ENCODE measurements at places on chromosomes 7 and 10.

DNA sequence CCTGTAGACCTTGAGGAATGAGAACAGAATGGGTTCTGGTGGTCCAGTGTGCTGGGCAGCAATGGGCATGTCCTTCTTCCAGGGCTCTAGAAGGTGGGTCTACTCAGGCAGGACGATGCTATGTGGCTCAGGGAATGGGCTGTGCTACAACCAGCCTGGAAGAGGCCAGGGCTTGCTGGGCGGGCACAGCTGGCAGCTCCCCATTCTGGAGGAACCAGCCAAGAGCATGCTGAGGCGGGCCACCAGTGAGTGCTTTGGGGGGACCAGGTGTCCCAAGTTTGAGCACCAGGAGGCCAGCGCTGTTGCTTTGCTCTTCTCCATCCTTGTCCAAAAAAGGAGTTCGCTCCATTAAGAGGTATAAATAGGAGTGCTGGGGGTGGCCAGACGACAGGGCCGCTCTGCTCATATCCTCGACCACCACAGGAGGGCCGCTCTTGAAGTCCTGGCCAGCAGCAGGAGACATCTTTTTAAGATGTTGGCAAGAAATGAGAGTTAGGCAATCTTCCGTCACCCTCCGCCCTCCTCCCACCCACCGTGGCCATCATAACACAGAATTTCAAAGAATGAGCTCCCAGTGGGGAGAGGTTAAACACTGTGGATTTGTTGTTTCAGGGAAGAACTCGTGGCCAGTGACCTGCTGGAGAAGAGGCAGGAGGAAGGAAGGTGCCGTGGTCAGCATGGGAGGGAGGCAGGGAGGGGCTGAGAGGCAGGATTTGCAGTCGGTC lies 141.3 kb downstream of the GRK5 start:
- no peak for DNase-seq

GRCh38 chr7:152856351-152856750 lies 96.8 kb downstream of the ACTR3B start:
- no peak for DNase-seq

DNA sequence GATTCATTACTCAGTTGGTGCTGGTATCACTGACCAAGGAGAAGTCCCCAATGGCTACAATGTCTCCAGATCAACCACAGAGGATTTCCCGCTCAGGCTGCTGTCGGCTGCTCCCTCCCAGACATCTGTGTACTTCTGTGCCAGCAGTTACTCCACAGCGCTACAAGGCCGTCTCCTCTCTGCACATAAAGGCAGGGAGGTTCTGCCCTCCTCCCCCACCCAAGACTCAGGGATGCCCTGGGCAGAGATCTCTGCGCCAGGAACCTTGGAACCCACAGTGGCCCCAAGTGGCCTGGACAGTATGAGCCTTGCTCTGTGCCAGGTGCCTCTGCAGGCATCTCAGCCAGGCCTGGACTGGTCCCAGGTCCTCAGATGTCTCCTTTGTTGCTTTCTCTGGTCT lies 193.4 kb upstream of the PRSS58 start:
- no peak for DNase-seq

DNA sequence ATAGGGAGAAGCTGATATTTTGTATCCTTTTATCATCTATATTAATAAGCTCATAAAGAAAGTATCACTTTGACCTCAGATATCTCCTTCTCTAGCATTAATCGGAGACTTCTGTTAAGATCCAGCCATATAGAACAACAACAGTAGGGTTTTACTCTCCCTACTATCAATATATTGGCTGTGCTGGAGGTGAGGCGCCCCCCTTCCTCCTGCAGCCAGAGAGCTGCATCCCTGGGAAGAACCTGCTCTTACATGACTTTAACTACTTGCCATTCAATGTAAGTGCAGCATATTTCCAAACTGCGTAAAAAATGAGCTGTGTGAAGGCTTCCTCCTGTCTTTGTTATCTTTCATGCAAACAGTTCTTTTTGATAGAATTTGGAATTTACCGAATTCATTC lies 247.8 kb downstream of the SDK1 start:
- no peak for DNase-seq

DNA sequence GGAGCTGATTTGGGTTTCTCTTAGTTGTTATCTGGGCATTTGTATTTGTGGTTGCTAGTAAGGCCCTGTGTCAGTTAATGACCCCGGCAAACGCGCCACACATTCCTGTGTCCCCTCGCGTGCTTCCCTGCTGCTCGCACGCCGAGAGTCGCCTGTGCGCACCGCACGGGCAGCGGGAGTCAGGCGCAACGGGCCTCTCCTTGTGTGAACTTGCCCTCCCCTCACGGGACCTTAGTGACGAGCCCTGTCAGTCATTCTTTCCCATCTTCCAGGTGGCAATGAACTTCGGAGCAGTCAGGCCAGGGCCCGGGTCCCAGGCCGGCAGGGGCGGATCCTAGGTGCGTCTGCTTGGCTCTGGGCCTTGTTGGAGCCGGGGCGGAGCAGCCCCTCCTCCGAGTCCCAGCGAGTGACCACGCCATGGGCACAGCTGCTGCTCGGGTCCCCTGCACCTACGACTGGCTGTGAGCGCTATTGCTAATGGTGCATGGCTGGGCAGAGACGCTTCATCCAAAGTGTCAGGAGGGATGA lies 12.4 kb upstream of the PRKAR1B start:
- no peak for DNase-seq

- no peak for DNase-seq
Measured at GRCh38 chr10:123784646-123785045, 107.0 kb downstream of the CPXM2 start.

DNA sequence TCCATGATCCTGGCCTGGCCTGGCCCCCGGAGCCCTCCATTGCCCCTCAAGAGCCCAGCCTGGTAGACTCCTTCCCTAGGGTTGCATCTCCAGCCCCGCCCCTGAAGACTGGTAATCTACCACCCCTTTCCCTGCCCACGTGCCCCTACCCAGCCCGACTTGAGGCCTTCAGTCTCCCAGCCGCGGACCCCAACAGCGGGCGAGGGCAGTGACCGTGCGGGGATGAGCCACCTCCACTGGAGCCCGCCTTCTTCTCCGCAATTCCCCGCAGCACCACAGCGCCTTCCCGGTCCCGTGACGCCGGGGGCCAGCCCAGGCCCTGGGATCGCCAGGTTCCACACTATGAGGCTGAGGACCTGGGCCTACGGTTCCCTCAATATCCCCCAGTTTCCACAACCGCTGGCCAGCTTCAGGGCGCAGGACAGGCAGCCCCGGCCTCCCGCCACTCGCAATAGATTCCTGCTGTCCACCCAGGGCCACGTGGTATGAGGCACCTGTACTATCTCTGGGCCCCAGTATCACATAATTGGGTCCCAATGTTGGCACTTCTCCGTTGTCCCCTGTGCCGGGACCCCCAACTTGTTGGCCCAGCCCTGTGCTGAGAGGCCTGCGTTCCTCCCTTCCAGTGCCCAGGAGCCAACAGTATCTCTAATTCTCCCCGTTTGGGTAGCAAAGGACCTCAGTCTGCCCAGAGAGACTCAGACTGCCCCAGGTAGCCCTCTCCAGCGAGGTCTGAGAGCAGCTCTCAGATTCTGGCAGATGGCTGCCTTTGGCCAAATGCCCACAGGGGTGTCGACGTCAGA lies 1.1 kb upstream of the GPRIN2 start:
- no peak for DNase-seq

DNA sequence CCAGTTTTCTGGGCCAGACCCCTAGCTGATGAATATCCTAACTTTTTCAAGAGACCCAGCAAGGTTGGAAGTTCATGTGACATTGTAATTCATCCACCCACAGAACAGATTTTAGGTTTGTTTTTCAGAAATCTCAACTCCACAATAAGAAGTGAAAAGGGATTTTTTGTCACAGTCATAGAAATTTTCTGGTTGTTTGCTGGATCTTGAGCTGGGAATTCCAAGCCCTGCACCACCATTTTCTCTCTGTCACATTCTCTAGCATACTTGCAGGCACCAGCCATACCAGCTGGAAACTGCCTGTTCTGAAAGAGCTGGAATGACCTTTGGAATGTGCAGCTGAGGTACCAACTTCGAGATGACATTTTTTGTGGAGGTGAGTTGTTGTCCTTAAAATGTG lies 8.5 kb downstream of the TAS2R60 start:
- no peak for DNase-seq

- DNase-seq = no peak
Measured at GRCh38 chr10:84590327-84591193, 262.2 kb downstream of the CCSER2 start.

DNA sequence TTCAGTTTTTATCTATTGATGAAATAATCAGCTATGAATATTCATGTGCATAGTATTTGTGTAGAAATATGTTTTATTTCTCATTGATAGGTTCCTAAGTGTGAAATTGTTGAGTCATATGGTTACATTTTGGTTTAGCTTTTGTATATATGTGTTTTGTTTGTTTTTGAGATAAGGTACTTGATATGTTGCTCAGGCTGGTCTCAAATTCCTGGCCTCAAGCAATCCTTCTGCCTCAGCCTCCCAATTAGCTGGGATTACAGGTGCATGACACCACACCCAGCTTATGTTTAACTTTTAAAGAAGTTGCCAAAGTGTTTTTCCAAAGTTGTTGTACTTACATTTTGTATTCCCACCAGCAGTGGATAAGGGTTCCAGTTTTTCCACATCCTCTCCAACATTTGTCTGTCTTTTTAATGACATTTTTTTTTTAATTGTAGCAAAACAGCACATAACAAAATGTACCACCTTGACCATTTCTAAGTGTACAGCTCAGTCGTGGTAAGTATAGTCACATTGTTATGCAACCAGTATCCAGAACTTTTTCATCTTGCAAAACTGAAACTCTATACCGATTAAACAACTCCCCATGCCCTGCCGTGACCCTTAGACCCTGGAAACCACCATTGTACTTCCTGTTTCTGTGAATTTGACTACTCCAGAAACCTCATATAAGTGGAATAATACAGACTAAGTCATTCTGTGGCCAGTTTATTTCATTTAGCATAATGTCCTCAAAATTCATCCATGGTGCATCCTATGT lies 12.6 kb upstream of the UBE2D1 start:
- peak; percentile 22 for DNase-seq

- DNase-seq = peak; percentile 90
Measured at GRCh38 chr10:118914629-118915028, 114.9 kb upstream of the NANOS1 start.

GRCh38 chr10:59672150-59672875 lies 37.3 kb downstream of the SLC16A9 start:
- DNase-seq = no peak

- DNase-seq = no peak
Measured at GRCh38 chr10:28627102-28627501, 50.2 kb upstream of the BAMBI start.

DNA sequence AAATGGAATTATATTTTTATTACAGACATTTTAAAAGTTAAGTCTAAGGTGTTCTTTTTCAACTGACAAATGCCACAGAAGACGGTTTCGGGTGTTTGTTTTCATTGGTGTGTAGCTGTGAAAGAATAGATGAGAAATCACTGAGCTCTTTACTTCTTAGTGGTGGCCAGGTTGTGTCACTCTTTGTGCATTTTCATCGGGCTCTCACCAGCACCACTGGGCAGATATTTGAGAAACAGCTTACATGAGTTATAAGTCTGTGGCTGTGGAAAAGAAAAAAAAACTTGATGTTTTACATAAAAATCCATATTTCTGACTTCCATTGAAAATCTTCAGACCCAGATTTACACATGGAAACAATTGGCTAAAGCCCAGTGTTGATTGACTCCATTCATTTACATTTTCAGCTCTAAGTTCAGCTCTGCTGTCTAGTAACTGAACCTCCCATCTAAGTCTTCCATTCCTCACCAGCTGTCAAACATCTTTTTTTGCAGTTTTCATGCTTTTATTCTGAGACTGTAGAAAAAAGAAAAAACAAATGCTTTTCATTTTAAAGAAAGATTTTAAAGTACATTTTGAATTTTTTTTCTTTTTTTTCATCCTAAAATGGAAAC lies 22.3 kb downstream of the CABCOCO1 start:
- no peak for DNase-seq

DNA sequence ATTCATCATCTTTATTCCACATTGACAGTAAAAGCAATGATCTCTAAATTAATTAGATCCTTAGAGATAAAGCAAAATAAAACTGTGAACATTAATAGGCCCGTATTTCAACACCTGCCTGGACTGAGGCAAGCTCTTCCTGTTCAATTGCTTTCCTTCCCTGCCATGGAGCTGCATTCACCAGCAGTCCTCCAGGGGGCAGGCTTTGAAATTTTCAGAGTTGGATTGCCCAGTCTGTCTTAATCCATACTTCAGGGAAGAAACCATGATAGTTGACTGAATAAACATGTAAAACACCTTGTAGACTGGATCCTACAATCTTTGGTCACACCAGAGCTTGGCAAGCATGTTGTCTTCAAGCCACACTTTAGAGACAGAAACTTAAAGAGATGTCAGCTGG lies 936.6 kb downstream of the NRG3 start:
- DNase-seq = no peak

- no peak for DNase-seq
Measured at GRCh38 chr7:3055626-3056025, 12.0 kb upstream of the CARD11 start.

DNA sequence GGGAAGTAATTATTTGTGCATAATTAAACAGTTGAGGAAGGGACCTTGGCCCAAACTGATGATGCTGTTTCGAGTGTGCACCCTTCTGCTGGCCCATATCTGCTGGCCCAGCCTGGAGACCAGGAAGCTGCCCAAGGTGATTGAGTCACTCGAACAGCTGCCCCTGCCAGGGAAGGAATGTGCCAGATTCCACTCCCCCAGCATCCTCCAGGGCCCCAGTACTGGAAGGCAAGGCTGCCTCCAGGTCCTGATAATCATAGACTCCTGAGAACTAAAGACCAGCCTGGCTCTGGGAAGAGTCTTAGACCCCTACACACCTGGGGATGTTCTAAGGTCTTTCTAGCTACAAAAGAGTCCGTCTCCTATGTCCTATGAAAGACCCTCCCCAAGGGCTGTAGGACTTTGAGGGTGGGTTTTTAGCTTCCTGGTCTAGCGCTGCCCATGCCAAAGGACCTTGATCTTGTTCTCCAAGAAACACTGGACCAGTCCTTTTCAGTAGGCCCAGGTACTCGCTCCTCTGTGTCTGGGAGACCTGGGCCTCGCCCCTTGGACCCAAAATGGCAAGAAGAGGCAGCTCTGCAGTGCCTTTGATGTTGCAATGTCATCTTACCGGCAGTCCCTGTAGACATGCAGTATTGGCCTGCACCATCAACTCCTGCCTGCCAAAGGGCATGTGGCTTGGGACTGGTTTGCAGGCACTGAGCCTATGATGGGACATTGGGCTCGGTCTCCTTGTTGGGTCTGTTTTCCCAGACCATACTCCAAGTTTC lies 103.2 kb upstream of the GPR26 start:
- DNase-seq = no peak

DNA sequence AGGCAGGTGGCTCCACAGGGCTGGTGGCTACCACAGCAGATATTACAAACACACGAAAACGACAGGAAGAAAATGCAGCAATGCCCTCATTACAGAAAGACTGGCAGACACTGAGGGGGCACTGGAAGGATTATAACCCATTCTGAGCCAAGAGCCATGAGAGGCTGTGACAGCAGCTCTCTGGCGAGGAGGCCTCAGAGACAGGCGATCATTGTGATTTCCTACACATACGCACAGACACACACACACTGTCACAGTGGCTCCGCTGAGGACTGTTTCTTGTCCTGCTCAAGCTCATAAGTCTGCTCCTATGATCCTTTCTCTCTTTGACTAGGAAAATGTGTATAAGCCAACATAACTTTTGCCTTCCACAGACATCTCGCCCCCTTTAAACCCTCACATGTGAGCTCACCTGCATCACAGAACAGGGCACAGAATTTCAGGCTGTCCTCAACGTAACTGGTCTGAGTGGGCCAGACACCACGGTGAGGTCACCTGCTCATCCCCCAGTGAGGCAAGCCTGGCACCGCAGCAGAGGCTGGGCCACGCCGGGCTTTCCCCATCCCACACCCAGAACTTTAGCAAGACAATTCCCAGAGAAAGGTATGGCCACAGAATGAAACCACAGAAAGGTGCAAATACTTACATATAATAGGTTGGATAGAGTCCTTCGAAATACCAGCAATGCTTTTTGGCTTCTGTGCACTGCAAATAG lies 51.7 kb downstream of the VOPP1 start:
- DNase-seq = no peak

Data from SJCRH30 (cell line).